Activated CD4-positive, alpha-beta T cell treated with anti-CD3 and anti-CD28 coated beads for 24 hours (primary cell): ENCODE measurements at places on chromosomes 3 and 15.
A peak's percentile ranks its signal among the peaks of the same experiment; 100 is the strongest.

DNA sequence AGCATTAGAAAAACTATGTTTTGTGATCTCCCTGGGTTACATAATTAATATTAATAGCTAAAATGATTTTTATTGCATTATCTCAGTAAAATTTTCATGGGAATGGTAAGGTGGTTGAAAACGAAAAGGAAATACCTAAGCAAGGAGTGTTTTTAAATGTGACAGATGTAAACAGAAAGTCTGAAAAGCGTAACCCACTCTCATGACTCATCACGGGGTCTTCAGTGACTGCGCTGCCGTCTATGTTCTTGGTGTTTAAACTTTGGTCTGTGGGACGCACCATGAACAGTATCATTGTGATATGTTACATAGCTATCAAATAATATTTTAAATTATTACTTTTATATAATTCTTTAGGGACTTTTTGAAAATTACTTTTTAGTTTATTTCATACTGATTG, 19.8 kb downstream of the LRCH3 start:
- no peak for DNase-seq

GRCh38 chr3:14512281-14512941, 27.7 kb downstream of the GRIP2 start:
- no peak for DNase-seq

GRCh38 chr3:71874618-71875017, 89.7 kb upstream of the PROK2 start:
- no peak for DNase-seq

- no peak for DNase-seq
These were observed 34.1 kb downstream of the TSPAN3 start for GRCh38 chr15:77036537-77037387.

DNA sequence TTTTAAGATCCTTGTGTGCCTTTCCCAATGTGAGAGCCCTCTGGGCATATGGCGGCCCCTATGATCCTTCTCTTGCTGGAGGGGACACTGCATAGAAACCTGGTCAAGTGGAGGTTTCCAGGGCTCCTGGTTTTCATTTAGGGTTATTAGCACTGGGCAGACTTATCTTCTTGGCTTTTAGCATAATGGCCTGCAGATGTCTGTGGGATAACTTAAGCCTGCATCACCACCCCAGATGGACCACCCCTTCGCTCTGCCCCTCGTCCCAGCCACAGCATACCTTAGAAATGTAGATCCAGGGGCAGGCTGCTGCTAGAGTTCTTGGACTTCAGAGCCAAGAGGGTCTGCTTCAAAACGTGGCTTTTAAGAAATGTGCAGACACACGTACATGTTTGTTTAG, 340.3 kb upstream of the CTDSPL start:
- DNase-seq, result no peak

DNA sequence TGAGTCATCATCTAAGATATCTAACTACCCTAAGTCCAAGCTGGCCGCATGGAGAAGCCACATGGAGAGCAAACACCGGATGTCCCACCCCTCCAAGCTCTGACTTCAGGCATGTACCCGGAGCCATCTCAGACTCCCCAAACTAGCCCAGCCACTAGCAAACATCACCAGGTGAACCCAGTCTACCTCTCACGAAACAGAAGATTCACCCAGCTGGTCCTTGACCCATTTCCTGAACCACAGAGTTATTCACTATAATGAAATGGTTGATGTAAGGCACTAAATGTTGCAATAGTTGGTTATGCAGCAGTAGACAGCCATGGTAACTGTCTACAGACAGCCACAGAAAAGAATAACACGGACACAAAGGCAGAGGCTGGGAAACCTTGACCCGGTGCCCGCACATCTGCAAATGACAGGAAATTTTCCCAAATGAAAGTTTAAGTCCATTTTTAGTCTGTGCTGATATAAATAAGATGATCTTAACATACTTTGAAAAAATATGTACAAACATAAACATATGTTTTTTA, 265.5 kb upstream of the ATP10A start:
- no peak for DNase-seq

DNA sequence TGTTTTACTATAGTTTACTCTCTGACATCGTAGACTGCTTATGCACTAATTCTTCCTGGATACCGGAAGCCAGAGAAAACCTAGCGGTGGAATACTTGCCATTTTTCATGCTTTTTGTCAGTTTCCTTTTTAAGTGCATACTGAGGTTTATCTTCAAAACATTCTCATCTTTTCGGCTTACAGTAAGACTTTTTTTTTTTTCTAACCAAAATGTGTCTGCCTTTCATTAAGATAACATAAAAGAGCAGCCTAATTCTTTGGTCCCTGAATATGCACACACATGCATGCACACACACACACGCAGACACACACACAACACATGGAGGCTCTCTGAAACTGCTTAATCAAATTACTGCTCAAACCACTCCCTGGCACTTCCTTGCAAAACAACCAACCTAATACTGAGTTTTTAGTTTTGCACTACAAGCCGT, 1.3 kb downstream of the ZNF445 start:
- no peak for DNase-seq

GRCh38 chr3:5019411-5020241, 40.4 kb downstream of the BHLHE40 start:
- peak; percentile 57 for DNase-seq

- DNase-seq, result no peak
These were observed 2.7 kb downstream of the MYO5C start for GRCh38 chr15:52292780-52293392.

DNA sequence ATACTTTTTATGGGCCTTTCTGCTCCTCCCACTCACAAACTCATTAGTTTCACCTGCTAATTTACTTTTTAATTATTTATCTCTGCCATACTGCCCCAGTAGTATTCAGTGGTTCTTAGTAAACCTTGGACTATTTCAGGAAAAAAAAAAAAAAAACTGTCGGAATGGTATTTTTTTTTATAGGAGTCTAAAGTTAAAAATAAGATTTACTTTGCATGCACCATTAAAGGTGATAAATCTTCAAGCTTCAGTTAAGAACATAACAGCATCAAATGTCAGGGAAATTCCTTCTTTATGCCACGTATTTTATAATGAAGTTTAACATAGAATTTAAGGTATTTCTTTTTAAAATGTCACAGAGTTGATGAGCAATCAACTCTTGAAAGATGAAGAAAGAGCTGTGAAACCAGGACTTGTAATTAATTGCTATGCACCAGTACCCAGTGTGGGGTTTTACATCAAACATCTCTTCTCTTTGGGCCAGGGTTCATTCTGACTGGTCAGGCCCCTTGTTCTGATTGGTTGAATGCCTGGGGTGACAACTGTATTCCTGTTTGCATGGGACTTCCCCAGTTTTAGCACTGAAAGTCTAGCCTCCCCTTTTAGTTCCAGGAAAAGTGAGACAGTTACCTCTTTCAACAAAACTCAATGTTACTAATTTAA, 40.3 kb upstream of the PTPRG start:
- peak; percentile 5 for DNase-seq

GRCh38 chr3:141083226-141083625, 32.1 kb downstream of the SPSB4 start:
- no peak for DNase-seq

- DNase-seq, result no peak
These were observed 105.2 kb upstream of the NR2E3 start for GRCh38 chr15:71705151-71705550.

DNA sequence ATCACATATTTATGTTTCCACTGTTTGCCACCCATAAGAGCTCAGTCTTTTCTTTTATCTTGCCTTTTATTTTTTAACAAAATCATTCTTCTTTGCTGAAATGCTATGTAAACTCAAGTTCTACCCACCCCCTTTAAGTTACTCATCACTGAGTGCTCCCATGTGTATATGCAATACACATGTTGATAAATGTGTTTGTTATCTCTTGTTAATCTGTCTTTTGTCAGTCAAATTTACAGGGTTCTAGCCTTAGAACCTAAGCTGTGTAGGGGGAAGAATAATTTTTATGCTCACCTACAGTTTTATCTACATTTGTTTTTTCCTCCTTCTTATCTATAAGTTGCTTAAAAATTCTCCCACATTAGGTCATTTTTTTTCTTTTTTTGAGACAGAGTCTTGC, 1195.9 kb downstream of the ROBO2 start:
- no peak for DNase-seq

GRCh38 chr3:133979553-133979952, 50.2 kb downstream of the SLCO2A1 start:
- DNase-seq, result no peak

DNA sequence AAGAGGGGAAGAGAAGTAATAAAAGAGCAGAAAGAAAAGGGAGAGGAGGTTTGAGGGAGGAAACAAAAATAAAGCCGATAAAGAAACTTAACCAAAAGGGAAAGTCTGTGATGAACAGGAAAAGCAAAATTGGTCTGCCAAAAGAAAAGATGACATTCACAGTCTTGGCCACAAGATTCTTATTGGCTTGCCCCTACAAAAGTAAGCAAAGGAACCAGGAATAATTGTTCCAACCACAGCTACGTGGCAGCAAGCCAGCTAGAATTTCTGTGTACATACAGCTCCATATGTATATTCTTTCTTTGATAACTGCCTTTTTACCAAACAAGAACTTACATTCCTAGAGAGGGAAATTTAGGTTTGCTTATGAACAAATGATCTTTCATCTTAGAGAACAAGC, 79.6 kb downstream of the MLH1 start:
- DNase-seq, result no peak
